ENCODE measurements at places on chromosomes 2 and 18.

GRCh38 chr2:161357097-161357496 is 48.9 kb downstream of the PSMD14 start:
- DNase-seq: no peak

- no peak for DNase-seq
Observed at GRCh38 chr2:30647752-30648457, 159.3 kb downstream of the CAPN13 start.

DNA sequence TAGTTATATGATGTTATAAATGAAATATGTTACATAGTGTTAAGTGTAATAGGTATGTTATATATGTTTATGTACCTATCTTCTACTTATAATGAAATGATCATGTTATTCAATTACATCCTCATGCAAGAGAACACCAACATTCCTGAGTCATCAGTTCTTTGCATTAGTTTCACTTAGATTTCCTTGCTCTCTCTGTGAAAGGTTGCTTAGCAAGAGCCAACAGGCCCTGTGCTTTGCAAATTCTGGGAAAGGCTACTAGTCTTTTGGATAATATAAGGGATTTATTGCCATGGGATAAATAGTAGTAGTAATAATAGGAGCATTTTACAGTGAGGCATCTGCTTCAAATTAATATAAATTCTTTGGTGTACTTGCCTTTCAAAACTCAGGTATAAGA is 274.8 kb downstream of the SP3 start:
- DNase-seq: no peak

- no peak for DNase-seq
Observed at GRCh38 chr18:6215888-6216287, 198.8 kb downstream of the L3MBTL4 start.

DNA sequence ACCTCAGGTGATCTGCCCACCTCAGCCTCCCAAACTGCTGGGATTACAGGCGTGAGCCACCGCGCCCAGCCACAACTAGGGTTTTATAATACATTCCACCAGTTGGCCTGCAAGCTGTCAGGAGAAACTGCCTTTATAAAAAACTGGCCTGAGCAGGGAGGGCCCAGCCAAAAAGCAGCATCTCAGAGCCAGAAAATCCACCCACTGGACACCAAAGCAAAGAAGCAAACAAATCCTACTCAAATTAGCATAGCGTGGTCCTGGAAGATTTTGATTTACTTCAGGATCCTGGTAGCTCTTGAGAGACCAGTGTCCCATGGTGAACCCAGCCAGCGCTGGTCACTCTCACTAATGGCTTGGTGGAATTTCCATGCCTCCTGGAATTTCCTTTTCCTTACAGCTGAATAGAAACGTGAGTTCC is 60.0 kb upstream of the PXDN start:
- DNase-seq: no peak

DNA sequence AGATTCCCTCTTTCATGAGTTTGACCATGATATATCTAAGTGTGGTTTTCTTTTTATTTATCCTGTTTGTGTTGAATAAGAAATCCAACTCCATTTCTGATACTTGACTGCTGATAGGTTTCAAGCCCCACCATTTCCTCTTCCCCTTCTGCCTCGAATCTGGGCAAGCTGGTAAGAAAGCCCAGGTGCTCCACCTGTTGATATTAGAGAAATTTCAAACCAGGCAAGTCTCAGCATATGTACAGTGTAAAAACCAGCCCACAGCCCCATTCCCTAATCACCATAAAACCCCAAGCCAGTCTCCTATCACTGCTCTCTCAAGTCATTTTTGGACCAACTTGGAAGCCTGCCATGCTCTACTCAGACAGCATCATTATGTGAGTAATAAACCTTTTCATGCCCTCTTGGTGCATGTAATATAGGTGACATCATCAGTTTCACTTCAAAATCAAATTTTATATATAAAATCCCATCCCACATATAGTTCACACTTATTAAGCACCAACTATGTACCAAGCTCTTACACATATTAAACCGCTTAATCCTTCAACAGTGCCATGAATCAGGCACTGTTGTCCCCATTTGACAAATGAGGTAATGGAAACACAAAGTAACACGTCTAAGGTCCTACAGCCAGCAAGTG is 46.6 kb downstream of the SMAD2 start:
- DNase-seq: peak; percentile 18

DNA sequence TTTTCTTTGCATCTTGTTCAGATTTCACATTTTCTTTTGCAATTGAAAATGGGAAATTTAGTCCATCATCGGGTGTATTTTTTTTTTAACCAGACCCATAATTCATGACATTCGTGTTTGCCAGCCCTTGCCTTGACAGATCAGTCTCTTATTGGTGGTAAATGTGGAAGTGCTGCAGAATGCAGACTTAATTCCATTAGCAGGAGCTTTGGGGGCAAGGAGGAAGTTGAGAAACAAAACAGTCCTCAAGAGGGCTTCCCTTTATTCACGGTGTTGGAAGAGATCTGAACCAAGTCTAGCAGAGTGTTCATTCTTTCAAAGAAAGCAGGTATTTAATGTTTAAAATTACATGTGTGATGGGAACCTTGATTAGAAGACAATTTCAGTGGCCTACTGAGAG is 16.6 kb upstream of the RPE start:
- peak; percentile 61 for DNase-seq

- no peak for DNase-seq
Observed at GRCh38 chr2:141630407-141630930, 500.3 kb downstream of the LRP1B start.

DNA sequence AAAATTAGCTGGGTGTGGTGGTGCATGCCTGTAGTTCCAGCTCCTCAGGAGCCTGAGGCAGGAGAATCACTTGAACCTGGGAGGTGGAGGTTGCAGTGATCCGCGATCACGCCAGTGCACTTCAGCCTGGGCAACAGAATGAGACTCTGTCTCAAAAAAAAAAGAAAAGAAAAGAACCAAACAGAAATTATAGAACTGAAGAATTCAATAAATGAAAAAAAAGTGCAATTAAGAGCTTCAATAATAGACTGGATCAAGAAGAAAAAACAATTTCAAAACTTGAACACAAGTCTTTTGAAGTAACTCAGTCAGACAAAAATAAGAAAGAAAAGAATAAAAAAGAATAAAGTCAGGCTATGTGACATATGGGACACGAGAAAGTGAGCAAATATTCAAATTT is 175.8 kb upstream of the ZSWIM2 start:
- DNase-seq: no peak

DNA sequence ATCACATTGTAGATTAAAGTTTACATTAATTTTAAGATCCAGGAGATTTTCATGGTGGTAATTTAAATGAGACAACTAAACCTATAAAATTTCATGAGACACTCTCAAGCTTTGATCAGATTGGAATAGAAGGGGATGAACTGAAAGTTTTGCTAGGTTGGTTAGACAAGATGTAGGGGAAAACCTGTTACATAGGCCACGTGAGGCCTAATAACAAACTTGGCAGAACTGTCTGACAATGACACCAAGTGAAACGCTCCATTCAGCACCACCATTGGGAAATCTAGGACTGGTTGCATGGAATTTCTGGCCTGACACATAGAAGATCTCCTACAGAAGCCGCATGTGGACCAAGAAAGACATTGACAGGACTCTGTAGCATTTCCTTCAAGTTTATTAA is 87.8 kb upstream of the SLC39A10 start:
- DNase-seq: no peak

DNA sequence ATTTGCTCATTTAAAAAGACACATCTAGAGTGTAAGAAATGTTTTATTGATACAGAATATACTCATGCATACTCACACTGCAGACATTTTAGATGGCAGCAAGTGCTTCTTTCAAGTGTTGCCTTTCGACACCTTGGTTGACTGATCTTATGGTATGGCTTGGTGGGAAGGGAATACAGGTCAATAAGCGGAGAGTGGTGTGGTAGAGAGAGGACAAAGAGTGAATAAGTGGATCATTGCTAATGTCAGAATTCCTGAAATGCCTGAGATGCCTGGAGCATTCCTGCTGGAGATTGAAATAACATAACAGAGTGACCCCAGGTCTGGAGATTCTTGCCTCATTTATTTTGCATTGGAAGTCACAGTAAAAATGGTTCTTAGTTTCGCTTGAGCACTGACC is 76.7 kb downstream of the RND3 start:
- DNase-seq: no peak

DNA sequence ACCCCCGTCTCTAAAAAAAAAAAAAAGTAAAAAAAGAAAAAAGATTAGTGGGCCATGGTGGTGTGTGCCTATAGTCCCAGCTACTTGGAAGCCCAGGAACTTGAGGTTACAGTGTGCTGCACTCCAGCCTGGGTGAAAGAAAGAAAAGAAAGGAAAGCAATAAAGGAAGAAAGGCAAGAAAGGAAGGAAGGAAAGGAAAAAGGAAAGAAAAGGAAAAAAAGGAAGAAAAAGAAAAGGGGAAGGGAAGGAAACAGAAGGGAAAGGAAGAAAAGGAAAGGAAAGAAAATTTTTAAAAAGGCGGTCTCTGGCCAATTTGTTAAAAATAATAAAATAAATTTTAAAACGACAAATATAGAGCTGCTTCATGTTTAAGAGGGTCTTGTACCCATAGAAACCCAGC is 74.4 kb upstream of the RNU4ATAC start:
- DNase-seq: no peak

- DNase-seq: no peak
Observed at GRCh38 chr2:110995911-110996310, 124.8 kb upstream of the BCL2L11 start.

GRCh38 chr2:1788478-1788959 is 44.2 kb upstream of the PXDN start:
- no peak for DNase-seq

GRCh38 chr2:42890791-42891355 is 98.5 kb upstream of the HAAO start:
- peak; percentile 52 for DNase-seq

DNA sequence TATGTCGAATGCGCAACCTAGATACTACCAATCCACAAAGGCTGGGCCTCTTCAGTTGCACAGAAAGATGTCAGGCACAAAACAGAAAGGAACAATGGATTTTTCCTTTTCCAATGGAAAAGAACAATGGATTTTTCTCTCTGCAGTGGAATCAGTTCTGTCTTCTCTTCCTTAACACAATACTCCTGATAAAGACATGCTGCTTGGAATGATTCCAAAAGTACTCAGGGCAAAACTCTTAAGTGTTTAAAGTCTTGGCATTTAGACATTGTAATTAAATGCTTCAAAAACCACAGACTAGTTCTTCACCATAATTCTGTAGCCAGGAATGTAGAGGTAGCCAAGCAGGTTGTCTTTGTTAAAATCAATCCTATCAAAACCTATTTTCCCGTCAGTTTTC is 46.7 kb upstream of the FLACC1 start:
- peak; percentile 63 for DNase-seq

- DNase-seq: no peak
Observed at GRCh38 chr18:53625997-53626599, 598.4 kb downstream of the MBD2 start.

- no peak for DNase-seq
Observed at GRCh38 chr2:35708411-35708923, 647.1 kb upstream of the CRIM1 start.

DNA sequence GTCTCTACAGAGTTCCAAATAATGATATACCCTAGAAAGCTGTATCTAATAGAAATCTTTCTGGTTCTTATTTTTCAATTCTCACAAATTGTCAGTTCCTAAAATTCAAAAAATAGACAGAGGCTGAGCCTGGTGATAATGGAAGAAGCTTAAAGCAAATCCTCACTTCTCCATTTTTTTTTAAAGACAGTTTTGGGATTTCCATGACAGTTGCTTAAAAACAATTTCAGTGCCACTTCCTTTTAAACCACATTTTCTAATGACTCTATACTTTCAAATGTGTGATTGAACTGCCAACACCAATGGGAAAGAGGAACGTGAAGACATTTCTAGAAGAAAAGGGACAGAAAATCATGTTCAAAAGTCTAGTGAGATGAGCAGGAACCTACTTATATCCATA is 4.0 kb downstream of the GKN2 start:
- no peak for DNase-seq

- no peak for DNase-seq
Observed at GRCh38 chr2:172420216-172420615, 7.2 kb upstream of the ITGA6 start.

DNA sequence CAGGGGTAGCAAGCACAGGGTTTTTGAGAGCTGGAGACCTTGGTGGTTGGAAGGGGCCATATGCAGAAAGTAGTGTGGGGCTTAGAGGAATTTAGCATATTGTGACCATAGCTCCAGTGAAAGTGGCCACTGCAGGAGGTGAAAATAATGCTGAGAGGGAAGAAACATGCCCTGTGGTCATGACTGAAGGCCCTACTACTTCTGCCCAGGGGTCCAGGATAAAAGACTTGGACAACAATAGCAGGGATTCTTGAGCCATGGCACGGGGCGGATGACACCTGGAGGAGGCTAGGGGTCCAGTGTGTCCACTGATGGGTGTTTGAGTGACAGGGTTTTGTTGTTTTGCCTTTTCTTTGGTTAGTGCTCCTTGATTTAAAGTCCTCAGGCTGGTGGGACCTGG is 694.6 kb downstream of the CPS1 start:
- DNase-seq: no peak

DNA sequence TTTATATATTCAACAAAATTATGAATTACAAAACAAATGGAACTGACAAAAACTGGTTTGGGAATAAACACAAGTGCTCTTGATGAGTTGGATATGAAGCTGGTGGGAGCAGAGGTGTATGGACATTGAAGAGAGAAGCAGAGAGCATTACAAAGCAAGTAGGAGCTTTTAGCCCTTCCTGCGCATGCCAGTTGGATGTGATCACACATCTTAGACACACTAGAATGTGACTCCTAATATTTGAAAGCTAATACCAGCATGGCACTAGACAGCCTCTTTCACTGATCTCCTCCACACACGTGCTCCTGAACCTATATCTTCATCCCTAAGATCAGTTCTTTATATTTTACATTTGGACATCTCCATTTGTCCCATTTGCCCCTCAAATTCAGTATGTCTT is 298.1 kb downstream of the MTX2 start:
- no peak for DNase-seq

DNA sequence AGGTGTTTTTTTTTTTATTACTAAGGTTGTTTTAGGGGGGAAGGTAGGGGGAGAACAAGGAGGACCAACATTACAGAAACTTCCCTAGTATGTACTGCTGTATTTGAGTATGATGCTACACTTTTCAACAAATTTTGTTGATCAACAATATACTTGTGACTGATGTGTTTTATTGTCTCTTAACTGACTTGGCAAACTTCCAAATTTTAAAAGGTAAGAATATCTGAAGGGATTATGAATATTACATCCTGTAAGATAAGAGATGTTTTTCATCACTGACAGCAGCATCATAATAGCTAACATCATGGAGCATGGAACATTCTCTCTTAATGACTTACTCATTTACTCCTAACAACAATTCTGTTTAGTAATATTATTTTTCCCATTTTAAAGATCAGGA is 86.0 kb upstream of the KIF5C start:
- no peak for DNase-seq

DNA sequence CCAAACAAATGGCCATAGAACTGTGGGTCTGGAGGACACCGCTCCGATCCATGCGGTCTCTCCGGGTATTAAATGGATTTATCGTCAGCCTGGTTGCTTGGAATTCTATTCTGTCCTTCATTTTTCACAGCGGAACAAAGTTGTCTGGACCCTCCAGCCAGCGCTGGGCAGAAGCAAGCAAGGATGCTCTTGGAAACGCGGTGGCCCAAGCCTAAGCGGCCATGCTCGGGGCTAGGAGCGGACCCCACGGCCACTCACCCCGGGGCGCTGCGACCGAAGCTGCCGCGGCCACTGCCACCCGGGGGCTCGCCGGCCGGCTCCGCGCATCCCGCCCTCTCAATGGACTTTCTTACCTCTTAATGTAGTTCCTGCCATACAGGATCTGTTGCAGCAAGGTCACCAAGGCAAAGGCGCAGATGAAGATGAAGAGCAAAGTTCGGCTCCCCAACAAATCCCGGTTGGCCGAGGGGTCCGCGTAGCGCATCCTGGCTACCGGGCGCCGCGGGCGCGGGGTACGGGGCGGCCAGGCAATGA is 761 bp downstream of the ST8SIA5 start:
- no peak for DNase-seq
